ENCODE measurements at places on chromosomes 12 and 14.

- no peak for DNase-seq
These were observed 22.9 kb upstream of the ANAPC7 start for GRCh38 chr12:110426406-110426805.

GRCh38 chr12:26798023-26798422 lies 35.0 kb downstream of the ITPR2 start:
- no peak for DNase-seq

- DNase-seq, result no peak
These were observed 138.0 kb downstream of the AACS start for GRCh38 chr12:125203145-125203765.

DNA sequence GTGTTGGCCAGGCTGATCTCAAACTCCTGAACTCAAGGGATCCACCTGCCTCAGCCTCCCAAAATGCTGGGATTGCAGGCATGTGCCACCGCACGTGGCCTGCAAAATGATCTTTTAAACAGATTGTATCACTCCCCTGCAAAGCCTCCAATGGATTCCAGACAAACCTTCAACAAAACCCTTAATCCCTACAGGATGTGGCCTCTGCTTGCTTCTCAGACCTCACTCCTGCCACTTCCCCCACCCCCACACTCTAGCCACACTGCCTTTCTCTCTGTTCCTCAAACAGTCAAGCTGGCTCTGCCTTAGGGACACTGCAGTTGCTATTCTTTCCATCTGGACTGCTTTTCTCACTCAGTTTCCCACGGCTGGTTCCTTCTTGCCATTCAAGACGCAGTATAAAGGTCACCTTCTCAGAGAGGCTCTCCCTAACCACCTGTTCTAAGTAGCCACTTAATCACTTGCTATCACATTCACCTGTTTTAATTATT lies 47.3 kb upstream of the TMED10 start:
- DNase-seq, result peak; percentile 44

DNA sequence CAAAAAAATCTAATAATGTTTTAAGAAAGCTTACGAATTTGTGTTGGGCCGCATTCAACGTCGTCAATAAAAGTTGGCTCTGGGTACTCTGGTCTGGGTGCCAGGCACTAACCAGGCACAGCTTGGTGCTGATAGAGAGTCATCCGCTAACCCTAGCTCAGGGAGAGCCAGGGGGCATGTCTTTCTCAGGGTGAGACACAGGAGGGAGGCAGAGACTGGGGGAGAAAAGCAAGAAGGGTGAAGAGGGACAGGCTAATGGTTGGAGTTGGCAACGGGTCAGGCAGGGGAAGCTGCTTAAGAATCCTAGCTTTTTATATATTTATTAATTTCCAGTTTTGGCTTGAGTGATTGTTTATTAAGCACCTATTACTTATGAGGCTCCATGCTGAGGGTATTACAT lies 105.0 kb downstream of the CMKLR1 start:
- no peak for DNase-seq

GRCh38 chr12:43094886-43095575 lies 457.0 kb downstream of the ADAMTS20 start:
- no peak for DNase-seq

DNA sequence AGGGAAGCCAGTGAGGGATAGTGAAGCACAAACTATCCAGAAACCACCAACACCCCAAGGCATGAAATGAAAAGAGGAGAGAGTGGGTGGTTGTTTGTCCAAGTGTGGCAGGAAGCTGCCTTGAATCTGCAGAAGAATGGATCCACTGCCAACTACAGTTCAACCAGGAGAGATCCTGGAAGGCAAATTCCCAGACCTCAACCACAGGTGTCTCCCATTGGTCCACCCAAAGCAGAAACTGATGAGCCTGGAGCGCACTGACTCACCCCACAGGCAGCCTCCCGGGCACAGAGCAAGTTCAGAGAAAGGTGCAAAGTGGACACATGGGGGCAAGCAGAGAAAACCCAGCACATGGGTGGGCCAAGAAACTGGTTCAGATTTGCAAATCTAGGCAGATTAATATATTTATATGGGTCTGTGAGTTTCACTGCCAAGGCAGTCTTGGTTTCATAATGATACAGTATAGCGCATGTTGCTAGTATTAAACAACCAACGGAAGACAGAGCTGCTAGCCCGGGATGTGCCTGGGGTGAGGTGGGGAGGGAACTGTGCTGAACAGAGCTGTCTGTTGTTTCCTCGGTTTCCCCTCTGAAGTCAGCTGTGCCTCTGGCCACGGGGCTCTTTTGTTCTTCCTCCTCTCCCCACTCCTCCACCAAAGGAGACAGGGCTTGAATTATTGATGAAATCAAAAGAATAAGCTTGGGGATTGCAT lies 416.2 kb upstream of the CCDC196 start:
- no peak for DNase-seq

GRCh38 chr14:65267856-65268255 lies 144.7 kb upstream of the FUT8 start:
- no peak for DNase-seq

GRCh38 chr12:93521225-93522080 lies 51.0 kb upstream of the SOCS2 start:
- no peak for DNase-seq

- no peak for DNase-seq
These were observed 17.9 kb downstream of the ATXN3 start for GRCh38 chr14:92088494-92088893.

- no peak for DNase-seq
These were observed 72.5 kb upstream of the SRRM4 start for GRCh38 chr12:118908811-118909210.

DNA sequence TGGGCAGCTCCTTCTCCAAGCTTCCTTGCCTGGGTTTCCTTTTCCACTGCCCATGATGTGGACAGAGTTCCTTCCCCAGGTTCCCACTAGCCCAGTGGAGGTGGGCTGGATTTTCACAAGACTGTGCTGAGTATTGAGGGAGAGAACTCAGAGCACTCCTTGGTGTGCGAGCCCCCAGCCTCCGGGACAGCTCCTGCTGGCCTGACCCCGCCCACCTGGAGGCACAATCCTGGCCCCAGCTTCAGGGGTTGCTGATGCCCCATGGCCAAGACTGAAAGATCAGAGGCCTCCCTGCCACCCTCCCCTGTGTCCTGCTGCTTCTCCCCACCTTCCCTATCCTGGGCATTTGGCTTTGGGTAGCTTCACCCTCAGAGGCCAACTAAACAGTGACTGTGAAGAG lies 7.7 kb downstream of the KCNH3 start:
- DNase-seq, result no peak

DNA sequence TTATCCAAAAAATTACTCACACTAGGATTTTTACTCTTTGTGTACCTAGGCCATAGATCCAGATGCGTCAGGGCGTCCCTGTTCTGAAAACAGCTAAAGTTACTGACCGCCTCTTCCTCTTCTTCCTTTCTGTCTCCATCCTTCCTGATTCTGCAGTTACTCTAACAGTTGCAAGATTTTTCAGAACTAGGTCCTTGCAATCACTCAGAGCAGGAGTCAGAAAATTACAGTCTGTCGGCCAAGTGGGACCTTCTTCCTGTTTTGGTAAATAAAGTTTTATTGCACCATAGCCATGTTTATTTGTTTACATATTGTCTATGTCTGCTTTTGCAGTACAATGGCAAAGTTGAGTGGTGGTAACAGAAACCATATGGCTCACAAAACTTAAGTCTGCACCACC lies 25.6 kb upstream of the FGF6 start:
- DNase-seq, result no peak

- DNase-seq, result no peak
These were observed 76.1 kb upstream of the HECTD1 start for GRCh38 chr14:31283578-31284252.

GRCh38 chr12:74111688-74112360 lies 425.8 kb upstream of the ATXN7L3B start:
- no peak for DNase-seq

- no peak for DNase-seq
These were observed 32.8 kb downstream of the RBM19 start for GRCh38 chr12:113933201-113933786.

- no peak for DNase-seq
These were observed 42.1 kb downstream of the GPR68 start for GRCh38 chr14:91202234-91202974.

DNA sequence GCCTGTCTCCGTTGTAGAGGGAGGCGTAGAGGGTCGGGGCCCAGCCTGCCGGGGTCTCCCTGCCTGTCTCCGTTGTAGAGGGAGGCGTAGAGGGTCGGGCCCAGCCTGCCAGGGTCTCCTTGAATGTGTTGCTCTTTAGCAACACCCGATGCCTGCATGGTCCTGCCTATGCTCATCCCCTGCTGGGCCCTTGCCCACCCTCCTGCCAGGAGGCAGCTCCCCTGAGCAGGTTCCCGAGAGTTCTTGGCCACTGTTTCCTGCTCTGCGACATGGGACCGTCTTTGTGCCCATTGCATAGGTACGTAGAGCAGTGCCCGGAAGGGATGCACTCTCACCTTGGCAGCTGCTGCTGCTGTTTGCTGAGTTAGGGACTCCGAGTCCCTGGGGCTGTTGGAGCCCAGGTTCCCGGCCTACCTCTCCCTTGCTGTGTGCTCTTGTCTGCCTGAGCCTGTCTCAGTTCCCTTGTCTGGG lies 3.3 kb downstream of the KIF26A start:
- DNase-seq, result peak; percentile 15

DNA sequence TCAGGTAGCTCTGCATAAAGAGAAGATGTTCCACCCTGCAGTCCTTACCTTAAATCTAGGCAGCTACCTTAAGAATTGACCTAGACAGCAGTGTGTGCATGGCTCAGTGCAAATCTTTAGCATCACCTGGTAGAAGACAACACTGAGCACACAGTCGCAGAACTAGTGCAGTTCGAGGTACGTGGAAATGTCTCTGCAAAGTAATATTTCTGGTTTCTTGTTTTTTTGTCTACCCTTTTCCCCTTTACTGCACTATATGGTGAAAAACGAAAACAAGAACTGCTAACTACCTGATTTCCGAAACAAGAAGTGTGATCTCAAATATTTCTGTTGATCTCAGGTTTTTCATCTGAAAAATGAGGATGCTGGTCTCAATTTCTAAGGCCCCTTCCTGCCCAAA lies 82.5 kb downstream of the ETV6 start:
- no peak for DNase-seq

GRCh38 chr14:93219103-93219726 lies 12.2 kb downstream of the UBR7 start:
- peak; percentile 57 for DNase-seq

DNA sequence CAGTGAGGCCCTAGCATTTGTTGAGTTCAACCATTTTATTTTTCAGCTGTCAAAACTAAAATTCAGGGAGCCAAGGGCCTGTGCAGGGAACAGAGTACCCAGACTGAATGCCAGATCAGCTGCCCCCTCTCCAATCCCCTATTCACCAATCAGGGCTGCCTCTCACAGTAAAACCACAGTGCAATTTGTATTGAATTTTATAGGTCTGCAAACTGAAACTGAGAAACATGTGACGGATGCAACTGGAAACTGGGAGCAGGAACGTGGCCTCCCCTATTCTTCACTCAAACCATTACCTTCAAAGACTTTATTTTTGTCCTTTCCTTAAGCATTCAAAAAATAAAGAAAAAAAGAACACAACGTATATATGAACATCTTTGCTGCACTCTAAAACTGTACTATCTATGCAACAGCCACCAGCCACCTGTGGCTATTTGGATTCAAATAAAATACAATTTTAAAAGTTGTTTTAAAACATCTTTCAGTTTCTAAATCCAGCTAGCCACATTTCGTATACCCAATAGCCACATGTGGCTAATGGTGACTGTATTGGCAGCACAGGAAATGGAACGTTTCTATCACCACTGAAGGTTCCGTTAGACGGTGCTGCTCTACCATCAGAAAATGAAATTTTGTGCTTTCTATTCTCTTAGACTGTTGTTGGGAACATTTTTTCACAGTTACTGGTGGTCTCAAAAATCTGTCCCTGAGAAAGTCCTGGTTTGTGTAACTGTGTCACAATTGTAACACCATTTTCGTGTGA lies 371.3 kb upstream of the FAR2 start:
- no peak for DNase-seq

DNA sequence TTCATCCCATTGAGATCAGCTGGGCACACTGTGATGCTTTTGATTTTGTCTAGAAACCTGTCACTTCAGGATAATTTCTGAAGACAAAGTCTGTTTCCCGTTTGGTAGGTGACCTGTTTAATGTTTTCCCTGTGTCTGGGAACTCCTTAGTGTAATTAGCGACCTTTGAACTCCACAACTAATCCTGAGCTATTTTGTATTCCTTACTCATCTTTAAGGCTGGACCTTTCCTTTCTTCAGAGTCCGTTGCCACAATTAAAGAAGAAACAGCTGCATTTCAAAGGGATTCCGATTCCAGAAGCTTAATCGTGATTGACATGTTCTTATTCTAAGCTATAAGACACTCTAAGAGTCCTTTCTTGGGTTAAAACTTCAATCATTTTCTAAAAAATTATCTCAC lies 22.0 kb downstream of the AP5M1 start:
- no peak for DNase-seq

GRCh38 chr14:101494826-101495225 lies 66.5 kb upstream of the DIO3 start:
- no peak for DNase-seq

GRCh38 chr12:124898200-124898922 lies 16.1 kb downstream of the UBC start:
- peak; percentile 61 for DNase-seq

GRCh38 chr14:34030864-34031263 lies 80.0 kb upstream of the EGLN3 start:
- no peak for DNase-seq

GRCh38 chr12:48946943-48947342 lies 10.3 kb downstream of the ARF3 start:
- DNase-seq, result no peak

- peak; percentile 49 for DNase-seq
These were observed 54.0 kb downstream of the ZNF641 start for GRCh38 chr12:48296586-48297282.

DNA sequence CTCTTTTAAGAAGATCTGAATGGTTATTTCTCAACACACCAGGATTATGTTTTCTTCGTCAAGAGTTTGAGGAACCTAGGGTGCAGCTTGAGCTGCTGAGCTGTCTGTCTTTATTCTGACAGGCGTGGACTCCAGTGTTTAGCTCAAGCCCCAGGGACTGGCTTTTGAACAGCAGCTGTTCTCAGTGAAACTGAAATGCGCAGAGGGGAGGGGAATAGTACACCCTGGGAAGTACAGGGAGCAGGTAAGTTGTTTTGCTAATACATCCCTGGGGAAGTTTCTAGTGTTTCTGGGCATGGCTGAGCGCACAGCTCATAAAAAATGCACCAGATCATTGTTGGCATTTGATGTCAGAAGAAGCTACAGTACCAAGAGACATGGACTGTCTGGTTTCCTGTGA lies 659.8 kb downstream of the DIO2 start:
- DNase-seq, result no peak

GRCh38 chr12:1920436-1920835 lies 2.0 kb upstream of the CACNA2D4 start:
- DNase-seq, result no peak
